HFF-Myc (cell line): ENCODE measurements at places on chromosomes 7 and 10.
A peak's percentile ranks its signal among the peaks of the same experiment; 100 is the strongest.

- DNase-seq: no peak
These were observed 273.6 kb downstream of the DYNC1I1 start for GRCh38 chr7:96045919-96046318.

DNA sequence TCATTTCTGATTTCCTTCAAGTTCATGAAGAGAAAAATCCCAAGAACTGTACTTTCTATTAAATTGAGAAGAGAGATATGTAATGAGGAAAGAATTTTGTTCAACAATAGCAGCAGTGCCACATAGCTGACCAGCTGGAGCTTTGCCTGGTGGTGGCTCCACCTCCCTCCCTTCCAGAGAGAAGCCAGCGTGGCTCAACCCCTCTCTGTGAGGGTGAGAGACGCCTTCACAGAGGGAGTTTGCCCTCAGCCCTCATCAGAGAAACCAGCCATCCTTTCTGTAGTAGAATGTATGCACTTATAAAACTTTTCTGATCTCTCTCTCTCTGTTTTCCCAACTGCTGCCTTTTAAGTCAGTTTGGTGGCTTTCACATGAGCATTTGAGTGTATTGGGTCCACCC is 20.5 kb upstream of the COL1A2 start:
- peak; percentile 69 for DNase-seq

GRCh38 chr10:98446661-98447221 is at the start of gene HPS1:
Gene HPS1 (minus strand): TSS chr10:98446935. CDS start chr10:98443240, 3,695 bp downstream.
- DNase-seq: no peak

DNA sequence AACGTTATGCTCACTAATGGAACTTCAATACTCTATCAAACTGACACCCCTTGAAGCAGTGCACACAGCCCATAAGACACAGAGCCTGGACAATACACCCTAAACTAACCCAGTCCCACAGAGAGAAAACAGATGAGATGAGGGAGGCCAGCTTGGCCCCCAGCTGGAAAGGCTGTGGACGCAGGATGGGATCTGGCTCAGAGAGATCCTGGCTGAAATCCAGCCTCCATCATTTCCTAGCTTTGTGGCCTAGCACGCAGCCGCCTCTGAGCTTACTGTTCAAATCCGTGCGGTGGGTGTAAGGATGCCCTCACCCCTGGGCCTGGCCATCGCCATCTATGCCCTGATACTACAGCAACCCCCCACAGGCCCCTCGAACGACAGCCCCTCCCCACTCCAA is 32.7 kb downstream of the SNX8 start:
- DNase-seq: no peak

- no peak for DNase-seq
These were observed 1020.6 kb downstream of the XPNPEP1 start for GRCh38 chr10:108902619-108903285.

DNA sequence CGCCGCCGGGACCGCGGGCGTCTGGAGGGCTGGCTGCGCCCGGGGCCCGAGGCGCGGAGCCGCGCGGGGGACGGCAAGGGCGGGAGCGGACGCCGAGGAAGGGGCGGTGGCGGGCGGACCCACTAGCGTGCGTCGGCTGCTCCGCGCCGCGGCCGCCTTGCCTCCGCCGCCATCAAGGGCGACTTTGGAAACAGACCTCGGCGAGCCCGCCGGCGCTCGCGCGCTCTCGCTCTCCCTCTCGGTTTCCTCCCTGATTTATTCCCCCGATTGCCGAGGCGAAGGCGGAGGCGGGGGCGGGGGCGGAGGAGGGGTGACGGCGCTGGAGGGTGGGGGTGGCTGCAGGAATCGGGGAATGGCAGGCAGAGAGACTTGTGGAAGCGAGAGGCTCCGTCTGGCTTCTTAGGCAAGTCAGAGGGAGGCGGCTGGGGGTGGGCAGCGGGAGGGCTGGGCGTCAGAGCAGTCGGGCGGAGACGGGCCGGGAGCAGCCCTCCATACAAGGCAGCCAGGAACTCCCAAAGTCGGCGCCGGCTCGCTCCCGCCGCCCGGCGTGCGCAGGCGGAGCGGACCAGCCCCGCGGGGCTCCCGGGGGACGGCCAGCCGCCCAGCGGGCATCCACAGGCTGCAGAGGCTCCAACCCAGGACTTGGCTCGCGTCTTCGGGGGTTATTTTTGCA is at the start of gene CACNA2D1:
Gene CACNA2D1, minus strand, starts transcription at position 231 of the 673 bp plus-strand sequence.
- no peak for DNase-seq

GRCh38 chr7:1052031-1052818 is 7.9 kb downstream of the GPR146 start:
- DNase-seq: no peak

- no peak for DNase-seq
These were observed 1094.6 kb downstream of the GATA3 start for GRCh38 chr10:9149134-9149533.

DNA sequence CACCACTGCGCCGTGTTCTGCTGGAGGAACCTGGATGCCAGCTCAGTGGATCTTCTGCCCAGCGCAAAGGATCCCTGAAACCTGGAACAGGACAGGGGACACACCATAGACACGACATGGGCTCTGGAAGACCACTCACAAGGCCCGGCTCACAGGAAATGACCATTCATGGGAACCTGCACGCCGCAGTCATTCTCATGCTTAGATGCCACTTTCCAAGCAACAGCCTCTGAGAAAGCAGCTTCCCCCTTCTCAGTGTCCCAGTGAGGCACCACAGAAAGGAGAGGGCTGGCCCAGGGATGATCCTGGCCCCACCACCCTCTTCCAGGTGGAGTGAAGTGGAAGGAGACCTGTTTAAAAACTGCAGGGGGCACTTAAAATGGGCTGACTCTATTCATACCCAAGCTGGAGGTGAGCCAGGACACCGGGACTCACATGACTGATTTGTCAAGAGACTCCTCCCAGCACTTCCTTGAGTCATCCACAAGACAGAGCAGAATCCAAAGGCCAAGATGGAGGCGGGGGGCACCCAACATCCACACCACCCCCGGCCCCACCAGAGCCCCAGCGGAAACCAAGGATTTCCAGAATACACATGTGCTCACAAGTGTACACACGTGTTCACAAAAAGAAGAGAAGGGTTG is 11.2 kb downstream of the CTBP2 start:
- DNase-seq: no peak

- DNase-seq: no peak
These were observed 155.5 kb downstream of the RNF216 start for GRCh38 chr7:5625938-5626337.

GRCh38 chr7:156194813-156195212 is 382.6 kb upstream of the SHH start:
- DNase-seq: no peak

GRCh38 chr10:124657806-124658205 is 86.4 kb downstream of the FAM53B start:
- DNase-seq: no peak

DNA sequence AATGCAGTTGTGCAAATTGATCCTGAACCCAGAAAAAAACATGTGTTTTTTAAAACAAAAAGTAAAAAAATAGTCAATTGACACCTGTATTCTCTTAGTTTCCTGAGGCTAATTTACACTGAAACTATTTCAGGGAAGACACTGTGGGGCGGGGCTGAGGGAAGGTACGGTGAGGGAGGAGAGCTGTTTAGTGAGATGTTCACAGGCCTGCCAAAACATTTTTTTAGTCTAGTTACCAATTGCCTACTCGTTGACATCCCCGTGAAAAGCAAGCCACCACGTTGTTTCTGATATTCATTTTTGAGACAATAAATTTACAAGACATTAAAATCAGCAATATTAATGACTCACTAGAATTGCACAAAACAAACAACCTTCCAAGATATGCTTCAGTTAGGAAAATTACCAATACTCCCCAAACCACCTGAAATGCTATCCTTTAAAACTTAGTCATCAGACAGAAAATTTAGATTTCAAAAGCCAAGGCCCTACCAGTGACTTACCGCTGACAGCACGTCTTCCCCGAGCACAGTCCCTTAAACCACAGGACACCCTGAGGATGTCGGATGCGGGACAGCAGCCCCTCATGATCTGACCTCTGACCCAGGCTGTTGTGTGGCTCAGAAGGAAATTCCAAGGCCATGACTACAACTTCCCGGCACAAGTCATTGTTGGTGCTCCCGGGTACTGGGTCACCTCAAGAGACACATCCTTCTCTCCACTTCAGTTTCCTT is 279.2 kb downstream of the PRPF18 start:
- DNase-seq: peak; percentile 80

DNA sequence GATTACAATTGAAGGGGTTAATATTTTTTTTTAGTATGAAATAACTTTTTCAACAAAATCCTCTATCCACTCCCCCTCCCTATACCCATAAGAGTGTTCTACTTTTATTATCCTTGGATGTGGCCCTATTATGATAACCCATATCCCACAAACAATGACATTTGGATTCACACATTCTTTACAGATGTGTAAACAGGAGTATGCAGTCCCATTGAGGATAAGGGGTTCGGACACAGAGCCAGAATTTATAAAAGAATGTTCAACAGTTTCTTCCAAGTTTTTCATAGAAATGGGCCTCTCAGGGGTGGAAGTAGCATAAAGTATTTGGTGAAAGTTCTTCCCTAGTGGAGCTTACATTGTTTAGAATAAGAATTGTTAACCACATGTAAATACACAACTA is 16.1 kb upstream of the PCLO start:
- DNase-seq: no peak

- DNase-seq: no peak
These were observed 1506.2 kb upstream of the LRRTM3 start for GRCh38 chr10:65419629-65420028.

GRCh38 chr10:117320050-117320665 is 55.1 kb downstream of the PDZD8 start:
- no peak for DNase-seq

DNA sequence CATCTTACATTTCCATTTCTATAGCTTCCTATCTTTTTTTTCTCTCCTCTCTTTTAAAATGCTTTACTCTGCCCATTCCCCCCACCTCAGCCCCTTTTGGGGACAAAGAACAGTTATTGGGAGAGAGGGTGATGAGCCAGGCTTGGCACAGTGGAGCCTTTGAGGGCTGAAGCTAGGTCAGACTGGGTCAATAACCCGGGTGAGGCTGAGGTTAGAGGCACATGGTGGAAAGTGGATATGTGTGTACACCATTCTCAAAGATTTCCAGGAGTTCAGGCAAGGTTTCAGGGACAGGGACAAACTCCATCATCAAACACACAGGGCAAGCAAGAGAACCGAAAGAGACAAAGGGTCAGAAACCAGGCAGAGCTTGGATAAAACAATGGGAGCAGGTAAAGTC is 11.5 kb downstream of the ABCB4 start:
- no peak for DNase-seq
